ENCODE measurements at places on chromosomes 16 and 17. TPM values are rescaled to one million over a fixed set of nuclear protein-coding genes. Genes with fewer than 3 reads are reported as not detected.

The PRAC1 gene
- total RNA-seq = not detected

DNA sequence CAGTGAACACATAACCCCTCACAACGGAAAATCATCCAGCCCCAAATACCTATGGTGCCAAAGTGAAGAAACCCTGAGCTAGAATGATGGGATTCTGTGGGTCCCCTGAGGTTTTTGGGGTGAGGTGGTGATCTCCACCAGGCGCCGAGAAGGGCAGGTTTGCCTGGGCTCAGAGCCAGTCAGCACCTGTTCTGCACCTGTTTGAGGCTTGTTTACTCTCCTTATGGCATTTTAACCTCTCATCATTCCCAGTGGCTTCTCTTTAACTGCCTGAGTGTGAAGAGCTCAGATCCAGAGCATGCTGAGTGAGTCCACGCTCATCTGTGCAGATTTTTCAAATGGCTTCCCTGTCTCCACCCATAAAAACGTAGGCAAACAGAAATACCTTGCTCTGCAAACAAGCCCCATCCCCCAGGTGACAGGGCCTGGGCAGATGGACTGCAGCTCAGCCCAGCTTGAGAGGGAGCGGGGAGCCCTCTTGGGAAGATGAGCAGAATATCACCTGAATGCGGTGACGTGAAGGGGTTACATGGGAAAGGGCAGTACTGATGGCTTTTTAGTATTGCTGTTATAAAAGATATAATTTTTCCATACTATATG is 40.1 kb upstream of the CLEC19A start:
- DNase-seq = no peak

DNA sequence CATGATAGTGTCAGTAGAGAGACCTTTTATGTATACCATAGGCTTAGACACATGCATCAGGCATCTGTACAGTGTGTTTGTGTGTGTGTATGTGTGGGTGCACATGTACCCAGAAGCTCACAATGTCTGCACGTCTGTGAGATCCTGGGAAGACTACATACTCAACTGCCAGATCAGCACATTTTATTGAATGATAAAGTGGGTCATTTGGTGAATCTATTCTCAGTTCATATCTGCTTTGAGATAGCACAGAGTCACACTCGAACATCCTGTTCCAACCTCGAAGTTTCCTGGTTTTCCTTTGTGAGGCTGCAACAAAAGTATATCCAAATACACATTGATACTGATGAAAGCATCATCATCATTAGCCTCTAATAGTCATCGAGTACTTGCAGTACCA is 63.6 kb downstream of the MAF start:
- DNase-seq = no peak

The KCTD13 gene
- total RNA-seq = 35.7 TPM

GRCh38 chr16:67023689-67024088 is 5.3 kb upstream of the CBFB start:
- DNase-seq = no peak

The SALL1 gene
- total RNA-seq = not detected

DNA sequence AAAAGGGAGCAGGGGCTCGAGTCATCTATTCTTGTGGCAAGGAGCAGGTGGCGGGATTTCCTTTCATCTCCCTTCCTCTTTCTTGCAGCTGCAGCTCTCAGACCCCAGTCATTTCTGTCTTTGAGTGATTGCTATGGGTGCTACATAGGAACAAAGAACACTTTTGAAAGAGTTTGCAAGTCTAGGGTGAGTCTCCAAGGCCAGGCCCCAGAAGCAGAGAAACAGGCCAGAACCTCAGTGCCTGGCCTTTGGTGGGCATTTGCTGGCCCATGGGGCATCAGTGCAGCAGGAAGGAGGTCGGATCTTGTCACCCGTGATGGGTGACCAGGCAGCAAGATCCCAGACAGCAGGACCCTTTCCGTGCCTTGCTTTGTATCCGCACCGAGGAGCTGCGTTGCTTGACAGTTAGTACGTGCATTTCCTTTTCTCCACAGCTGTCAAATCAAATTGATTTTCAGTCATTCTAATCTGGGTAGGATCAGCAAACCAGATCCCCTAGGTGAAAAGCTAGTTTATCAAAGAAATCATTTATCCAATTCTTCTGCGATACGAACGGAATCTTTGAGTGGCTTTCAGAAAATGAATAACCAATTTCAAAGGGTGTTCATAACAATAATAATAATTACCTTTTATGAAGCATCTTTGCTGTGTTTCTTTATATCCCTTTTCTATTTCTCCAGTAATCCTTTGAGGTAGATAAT is 244.6 kb upstream of the MAF start:
- no peak for DNase-seq

- DNase-seq = peak; percentile 63
Observed at GRCh38 chr17:50816771-50817751, 18.3 kb upstream of the WFIKKN2 start.

DNA sequence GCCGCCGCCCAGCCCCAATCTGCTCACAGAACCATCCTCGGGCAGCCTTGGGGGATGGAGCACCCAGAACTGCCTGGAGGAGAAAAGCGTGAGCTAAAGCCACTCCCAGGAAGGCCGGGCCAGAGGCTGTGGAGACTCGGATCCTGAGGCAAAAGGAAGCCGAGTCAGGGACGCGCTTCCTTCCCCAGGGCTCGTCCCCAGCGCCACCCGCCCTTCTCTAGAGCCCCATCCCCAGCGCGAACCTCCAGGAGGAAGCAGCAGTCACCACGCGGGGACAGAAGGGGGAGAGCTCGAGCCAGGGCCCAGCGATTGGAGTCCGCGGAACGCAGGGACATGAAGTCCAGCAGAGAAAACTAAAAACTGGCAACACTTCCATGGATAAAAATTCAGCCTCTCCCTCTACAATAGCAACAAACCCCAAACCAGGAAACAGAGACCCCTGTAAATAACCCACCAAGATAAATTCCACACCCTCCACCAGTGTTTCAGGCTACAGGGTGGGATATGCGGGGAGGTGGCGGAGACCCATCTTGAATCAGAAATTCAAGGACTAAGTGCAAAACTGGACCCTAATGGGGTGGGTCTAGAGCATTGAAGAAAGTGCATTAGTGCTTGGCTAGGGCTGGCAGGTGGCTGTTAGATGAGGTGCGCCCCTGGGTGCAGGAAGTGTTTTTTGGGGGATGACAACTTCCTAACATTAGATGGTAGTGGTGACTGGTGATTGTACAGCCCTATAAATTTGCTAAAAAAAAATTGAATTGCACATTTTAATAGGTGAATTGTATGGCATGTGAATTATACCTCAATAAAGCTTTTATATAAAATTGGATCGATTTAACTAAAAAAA is 116.1 kb upstream of the METRNL start:
- peak; percentile 30 for DNase-seq

- no peak for DNase-seq
Observed at GRCh38 chr16:52074133-52074532, 472.8 kb downstream of the TOX3 start.

GRCh38 chr17:70332356-70333210 is 163.3 kb downstream of the KCNJ2 start:
- DNase-seq = no peak

All from CD8-positive, alpha-beta memory T cell (primary cell).